ENCODE measurements at places on chromosomes 11 and 22.
A peak's percentile ranks its signal among the peaks of the same experiment; 100 is the strongest.

- no peaks in the 10 kb centered on the region for H3K27me3 ChIP-seq
- H3K4me3 ChIP-seq, result no peak overlapping the region
- DNase-seq, result no peak
- H3K27ac ChIP-seq, result no peak overlapping the region
Measured at GRCh38 chr22:17866127-17866526, 91.9 kb upstream of the BID start.

DNA sequence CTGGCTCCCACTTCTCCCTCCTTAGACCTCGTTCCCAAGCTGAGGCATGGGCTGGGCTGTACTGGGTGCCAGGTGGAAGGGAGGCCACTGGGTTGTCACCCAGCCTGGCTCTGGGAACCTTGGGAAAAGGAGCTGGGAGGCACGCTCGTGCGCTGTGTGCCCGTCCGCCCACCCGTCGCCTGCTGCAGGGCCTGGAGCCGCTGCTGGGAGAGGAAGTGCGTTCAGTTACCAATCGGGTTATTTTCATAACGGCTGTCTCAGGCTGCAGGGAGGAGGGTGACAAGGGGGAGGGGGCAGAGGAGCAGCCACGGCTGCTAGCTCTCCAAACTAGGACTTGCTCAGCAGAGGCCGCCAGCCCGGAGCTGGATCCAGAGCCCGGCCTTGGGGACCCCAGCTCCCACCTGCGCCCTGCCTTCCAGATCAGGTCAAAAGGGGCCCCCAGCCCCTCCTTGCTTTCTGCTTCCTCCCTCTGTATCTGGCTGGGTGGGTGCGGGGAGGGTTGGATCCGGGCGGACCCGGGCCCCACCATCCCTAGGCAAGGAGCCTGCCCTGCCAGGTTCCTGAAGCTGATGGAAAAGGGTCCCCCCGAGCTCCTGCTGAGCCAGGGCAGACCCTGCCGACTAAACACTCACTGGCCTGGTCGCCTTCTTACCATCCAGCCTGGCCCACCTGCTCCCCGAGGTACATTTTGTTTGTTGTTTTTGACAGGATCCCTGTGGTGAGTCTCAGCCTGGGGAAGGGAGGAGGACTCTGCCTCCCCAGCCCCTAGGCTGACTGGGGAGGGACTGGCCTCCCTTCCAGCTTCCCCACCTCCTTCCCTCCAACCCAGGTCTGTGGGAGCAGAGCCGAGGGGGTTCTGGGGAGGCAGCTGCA, 14.3 kb downstream of the DGKZ start:
- DNase-seq, result no peak
- H3K27me3 ChIP-seq, result no peaks in the 10 kb centered on the region
- peak overlapping the region; percentile 77 for H3K27ac ChIP-seq
- no peaks in the 10 kb centered on the region for H3K36me3 ChIP-seq

DNA sequence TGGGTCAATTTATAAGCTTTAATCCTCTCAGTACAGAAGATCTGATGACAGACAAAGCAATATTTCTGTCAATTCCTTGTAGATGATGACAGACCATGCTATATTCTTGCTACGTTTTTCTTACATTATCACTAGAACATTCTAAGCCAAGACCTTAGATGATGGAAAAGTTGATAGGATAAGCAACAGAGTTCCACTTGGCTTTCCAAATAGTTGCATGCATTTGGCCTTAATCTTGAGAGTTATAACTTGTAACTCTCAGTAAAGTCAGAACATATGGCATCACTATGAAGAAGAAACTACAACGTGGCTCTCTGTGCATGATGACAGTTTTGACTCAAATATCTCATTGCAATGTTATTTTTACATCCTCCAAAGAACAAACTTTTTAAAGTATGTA, 544.3 kb upstream of the LRRC4C start:
- no peak overlapping the region for H3K4me3 ChIP-seq
- H3K27me3 ChIP-seq, result no peaks in the 10 kb centered on the region
- H3K36me3 ChIP-seq, result no peaks in the 10 kb centered on the region
- H3K4me1 ChIP-seq, result no peaks in the 10 kb centered on the region

- H3K4me1 ChIP-seq, result peaks cover 10% of the 10 kb centered on the region
- H3K27me3 ChIP-seq, result peaks cover 16% of the 10 kb centered on the region
- no peaks in the 10 kb centered on the region for H3K36me3 ChIP-seq
- peak; percentile 63 for DNase-seq
- no peak overlapping the region for H3K27ac ChIP-seq
Measured at GRCh38 chr22:48492366-48493320, 1335.0 kb downstream of the BRD1 start.

GRCh38 chr11:111920908-111921307, 2.2 kb downstream of the C11orf52 start:
- H3K4me1 ChIP-seq, result peaks cover 4% of the 10 kb centered on the region
- no peak overlapping the region for H3K4me3 ChIP-seq
- no peak for DNase-seq
- H3K36me3 ChIP-seq, result no peaks in the 10 kb centered on the region

DNA sequence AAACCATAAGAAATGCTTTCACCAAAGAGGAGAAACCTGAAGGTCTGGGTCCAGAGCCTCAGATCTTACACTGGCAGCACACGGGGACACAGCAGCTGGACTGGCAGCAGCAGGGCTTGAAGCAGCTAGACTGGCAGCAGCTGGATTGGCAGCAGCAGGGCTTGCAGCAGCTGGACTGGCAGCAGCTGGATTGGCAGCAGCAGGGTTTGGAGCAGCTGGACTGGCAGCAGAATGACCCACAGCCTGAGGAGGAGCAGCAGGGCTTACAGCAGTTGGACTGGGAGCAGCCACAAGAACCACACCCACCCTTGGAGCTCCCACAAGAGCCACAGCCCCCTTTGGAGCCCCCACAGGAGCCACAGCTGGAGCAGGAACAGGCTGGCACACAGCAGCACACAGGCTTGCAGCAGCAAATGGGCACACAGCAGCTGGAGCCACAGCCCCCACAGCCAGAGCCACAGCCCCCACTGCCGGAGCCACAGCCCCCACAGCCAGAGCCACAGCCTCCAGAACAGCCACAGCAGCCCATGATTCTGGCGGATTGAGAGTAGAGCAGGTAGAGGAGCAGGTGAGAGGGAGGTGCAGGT, at the start of gene KRTAP5-11:
TSS of gene KRTAP5-11 (minus strand) at position 567 of the 587 bp plus-strand sequence. CDS start at position 529, 38 bp downstream.
- no peak for DNase-seq
- no peak within 1 kb of the TSS for H3K27ac ChIP-seq
- H3K4me1 ChIP-seq, result no peaks in the 10 kb centered on the region
- no peaks in the 10 kb centered on the region for H3K36me3 ChIP-seq
- no peaks in the 10 kb centered on the region for H3K27me3 ChIP-seq
- no peak within 1 kb of the TSS for H3K4me3 ChIP-seq

- no peaks in the 10 kb centered on the region for H3K36me3 ChIP-seq
- no peaks in the 10 kb centered on the region for H3K4me1 ChIP-seq
- no peaks in the 10 kb centered on the region for H3K27me3 ChIP-seq
- H3K27ac ChIP-seq, result no peak overlapping the region
- no peak overlapping the region for H3K4me3 ChIP-seq
- DNase-seq, result no peak
Measured at GRCh38 chr22:39223091-39223710, 21.6 kb downstream of the PDGFB start.

- H3K27me3 ChIP-seq, result no peaks in the 10 kb centered on the region
- no peaks in the 10 kb centered on the region for H3K36me3 ChIP-seq
- no peak overlapping the region for H3K4me3 ChIP-seq
- H3K4me1 ChIP-seq, result no peaks in the 10 kb centered on the region
- no peak for DNase-seq
- H3K27ac ChIP-seq, result no peak overlapping the region
Measured at GRCh38 chr11:120233207-120233803, 6.6 kb upstream of the POU2F3 start.

- DNase-seq, result no peak
- H3K4me3 ChIP-seq, result no peak overlapping the region
- H3K27ac ChIP-seq, result no peak overlapping the region
- H3K4me1 ChIP-seq, result no peaks in the 10 kb centered on the region
Measured at GRCh38 chr22:47207846-47208554, 445.6 kb downstream of the TBC1D22A start.

DNA sequence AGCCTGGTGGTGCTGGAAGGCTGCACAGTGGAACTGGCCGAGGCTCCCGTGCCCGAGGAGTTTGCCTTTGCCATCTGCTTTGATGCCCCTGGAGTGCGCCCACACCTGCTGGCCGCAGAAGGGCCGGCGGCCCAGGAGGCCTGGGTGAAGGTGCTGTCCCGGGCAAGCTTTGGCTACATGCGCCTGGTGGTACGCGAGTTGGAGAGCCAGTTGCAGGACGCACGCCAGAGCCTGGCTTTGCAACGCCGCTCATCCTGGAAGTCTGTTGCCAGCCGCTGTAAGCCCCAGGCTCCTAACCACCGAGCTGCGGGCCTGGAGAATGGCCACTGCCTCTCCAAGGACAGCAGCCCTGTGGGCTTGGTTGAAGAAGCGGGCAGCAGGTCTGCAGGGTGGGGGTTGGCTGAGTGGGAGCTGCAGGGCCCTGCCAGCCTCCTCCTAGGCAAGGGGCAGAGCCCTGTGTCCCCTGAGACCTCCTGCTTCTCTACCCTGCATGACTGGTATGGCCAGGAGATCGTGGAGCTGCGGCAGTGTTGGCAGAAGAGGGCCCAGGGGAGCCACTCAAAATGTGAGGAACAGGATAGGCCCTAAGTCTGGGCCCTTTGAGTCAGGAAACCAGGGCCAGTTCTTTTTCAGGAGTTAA, 1.9 kb upstream of the SMDT1 start:
- H3K27ac ChIP-seq, result peak overlapping the region; percentile 99
- no peaks in the 10 kb centered on the region for H3K36me3 ChIP-seq

- H3K27me3 ChIP-seq, result no peaks in the 10 kb centered on the region
- no peak overlapping the region for H3K27ac ChIP-seq
- DNase-seq, result no peak
- no peak overlapping the region for H3K4me3 ChIP-seq
Measured at GRCh38 chr11:101510591-101510990, 73.2 kb downstream of the TRPC6 start.

DNA sequence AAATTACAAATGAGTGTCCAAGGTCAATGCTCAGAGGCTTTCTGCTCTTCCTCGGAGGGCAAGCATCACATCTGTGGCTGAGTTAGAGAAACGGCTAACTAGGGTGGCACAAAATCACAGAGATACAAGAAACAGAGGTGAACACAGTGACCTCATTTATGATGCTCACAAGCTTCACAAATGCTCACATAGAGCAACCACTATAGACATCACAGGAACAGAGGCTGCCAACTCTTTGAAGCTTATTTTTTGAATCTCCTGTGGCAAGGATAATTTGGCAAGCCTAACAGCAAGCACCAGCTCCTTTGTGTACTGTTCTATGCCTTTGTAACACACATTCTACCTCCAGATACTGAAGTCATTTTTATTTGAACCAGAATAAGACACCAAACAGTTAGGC, 416.5 kb upstream of the DDI1 start:
- H3K4me1 ChIP-seq, result no peaks in the 10 kb centered on the region
- H3K4me3 ChIP-seq, result no peak overlapping the region
- DNase-seq, result no peak

DNA sequence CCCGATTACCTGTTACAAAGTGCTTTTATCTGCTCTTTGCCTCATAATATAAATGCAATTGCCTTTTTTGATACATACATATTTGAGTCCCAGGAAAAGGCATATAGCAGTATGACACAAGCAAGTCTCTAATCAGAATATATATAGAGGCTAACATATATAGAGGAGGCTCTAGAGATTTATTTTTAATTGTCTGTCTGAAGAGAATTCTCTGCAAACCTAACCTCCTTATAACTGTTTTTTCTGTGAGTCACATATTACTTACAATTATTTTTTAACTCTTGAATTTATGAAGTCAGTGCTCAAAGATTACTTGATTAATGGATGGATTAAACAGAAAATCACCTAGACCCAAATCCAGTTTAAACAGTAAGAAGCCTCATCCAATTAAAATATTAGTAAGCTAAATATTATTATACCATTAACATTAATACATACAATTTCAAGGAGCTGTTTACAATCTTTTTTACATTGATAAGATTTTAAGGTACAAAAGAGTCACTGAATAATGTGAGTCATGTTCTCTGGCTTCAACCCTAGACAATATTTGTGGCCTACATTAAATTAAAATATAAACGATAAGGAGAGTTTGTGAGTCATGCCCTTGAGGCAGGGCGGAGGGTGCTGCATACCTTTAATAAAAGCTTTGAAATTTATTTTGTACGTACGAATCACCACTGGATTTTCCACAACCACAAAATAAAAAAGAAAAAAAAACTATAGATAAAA, 19.2 kb upstream of the MMP13 start:
- H3K4me1 ChIP-seq, result no peaks in the 10 kb centered on the region
- no peak overlapping the region for H3K4me3 ChIP-seq
- no peak overlapping the region for H3K27ac ChIP-seq
- DNase-seq, result no peak
- no peaks in the 10 kb centered on the region for H3K27me3 ChIP-seq

- no peak for DNase-seq
- H3K27ac ChIP-seq, result no peak overlapping the region
- no peaks in the 10 kb centered on the region for H3K27me3 ChIP-seq
- H3K4me1 ChIP-seq, result peaks cover 4% of the 10 kb centered on the region
- H3K4me3 ChIP-seq, result no peak overlapping the region
Measured at GRCh38 chr11:1077033-1077416, 2.4 kb downstream of the MUC2 start.

GRCh38 chr11:85699957-85700741, 14.2 kb upstream of the CCDC89 start:
- H3K27ac ChIP-seq, result no peak overlapping the region
- no peaks in the 10 kb centered on the region for H3K36me3 ChIP-seq
- H3K4me1 ChIP-seq, result no peaks in the 10 kb centered on the region
- H3K4me3 ChIP-seq, result no peak overlapping the region

- no peaks in the 10 kb centered on the region for H3K27me3 ChIP-seq
- no peaks in the 10 kb centered on the region for H3K4me1 ChIP-seq
Measured at GRCh38 chr22:22410121-22410520, 98.4 kb downstream of the ZNF280B start.

GRCh38 chr22:25626624-25626990, 62.1 kb downstream of the GRK3 start:
- H3K27me3 ChIP-seq, result no peaks in the 10 kb centered on the region
- H3K27ac ChIP-seq, result peak overlapping the region; percentile 82
- H3K4me1 ChIP-seq, result peaks cover 17% of the 10 kb centered on the region
- H3K36me3 ChIP-seq, result no peaks in the 10 kb centered on the region
- no peak overlapping the region for H3K4me3 ChIP-seq
- DNase-seq, result no peak

DNA sequence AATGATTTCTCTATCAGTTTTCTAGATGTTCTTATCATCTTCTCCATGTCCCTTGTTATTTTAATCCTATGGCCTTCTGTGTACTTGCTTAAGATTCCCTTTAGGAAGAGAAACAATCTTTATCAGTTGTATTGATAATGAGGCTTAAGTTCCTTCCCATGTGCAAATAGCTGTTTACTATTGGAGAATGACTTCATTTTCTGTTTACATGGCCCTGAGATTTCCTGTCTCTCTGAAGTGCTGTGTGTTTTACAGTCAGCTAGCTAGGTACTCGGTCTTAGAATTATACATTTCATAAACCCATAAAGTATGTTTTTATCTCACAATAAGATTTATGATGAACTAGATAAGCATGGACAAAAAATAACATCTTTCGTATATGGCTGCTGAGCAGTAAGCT, 67.5 kb upstream of the CCDC179 start:
- no peaks in the 10 kb centered on the region for H3K4me1 ChIP-seq
- no peak overlapping the region for H3K4me3 ChIP-seq
- H3K27me3 ChIP-seq, result no peaks in the 10 kb centered on the region
- no peak for DNase-seq

GRCh38 chr11:95445746-95446333, 214.8 kb upstream of the SESN3 start:
- no peaks in the 10 kb centered on the region for H3K36me3 ChIP-seq
- no peak for DNase-seq
- H3K4me1 ChIP-seq, result no peaks in the 10 kb centered on the region
- H3K27me3 ChIP-seq, result no peaks in the 10 kb centered on the region

GRCh38 chr11:28137832-28138231, 29.6 kb downstream of the METTL15 start:
- H3K36me3 ChIP-seq, result no peaks in the 10 kb centered on the region
- no peaks in the 10 kb centered on the region for H3K27me3 ChIP-seq
- H3K4me3 ChIP-seq, result no peak overlapping the region
- no peak overlapping the region for H3K27ac ChIP-seq
- DNase-seq, result no peak
- H3K4me1 ChIP-seq, result no peaks in the 10 kb centered on the region

All from prostate gland (tissue), 2 donors.